ENCODE measurements at places on chromosomes 3 and 15.

GRCh38 chr3:54862526-54862925 is 65.3 kb downstream of the LRTM1 start:
- DNase-seq = no peak

- no peak for DNase-seq
Measured at GRCh38 chr15:50418041-50418583, 6.1 kb upstream of the USP8 start.

DNA sequence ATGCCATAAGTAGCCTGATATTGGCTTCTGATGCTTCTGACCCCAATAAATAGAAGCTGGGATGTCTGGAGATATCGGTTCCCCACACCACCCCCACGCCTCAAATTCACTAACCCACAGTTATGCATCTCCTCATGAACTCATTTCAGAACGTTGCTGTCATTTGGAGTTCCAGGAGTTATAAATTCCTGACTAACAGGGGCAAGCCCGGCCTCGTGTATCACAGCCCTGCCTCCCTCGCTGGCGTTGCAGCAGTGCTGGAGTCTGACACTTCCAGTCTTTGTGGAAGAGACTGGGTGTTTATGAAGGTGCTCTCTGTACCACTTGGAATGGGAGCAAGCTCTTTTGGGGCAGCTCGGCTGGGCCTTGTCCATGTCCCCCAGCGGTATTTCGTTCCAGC is 101.0 kb downstream of the ANP32A start:
- DNase-seq = no peak

DNA sequence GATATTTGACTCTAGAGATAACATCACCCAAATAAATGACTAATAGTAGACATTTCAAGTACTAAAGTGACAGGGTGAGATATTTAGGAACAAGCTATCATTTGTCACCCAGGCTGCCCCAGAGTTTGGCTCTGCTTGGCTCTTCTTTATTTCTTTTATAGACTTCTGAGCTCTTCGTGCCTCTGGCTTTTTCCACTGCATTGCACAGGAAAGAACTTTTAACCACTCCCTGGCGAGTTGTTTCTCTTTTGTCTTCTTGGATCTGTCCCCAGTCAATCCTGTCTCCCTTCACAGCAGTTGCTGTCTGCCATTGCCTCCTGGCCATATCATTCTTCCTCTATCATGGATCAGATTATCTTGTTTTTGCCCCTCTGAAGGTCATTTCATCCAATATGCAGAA is 339.2 kb upstream of the DCBLD2 start:
- DNase-seq = no peak

- no peak for DNase-seq
Measured at GRCh38 chr3:21326704-21327475, 424.1 kb downstream of the ZNF385D start.

DNA sequence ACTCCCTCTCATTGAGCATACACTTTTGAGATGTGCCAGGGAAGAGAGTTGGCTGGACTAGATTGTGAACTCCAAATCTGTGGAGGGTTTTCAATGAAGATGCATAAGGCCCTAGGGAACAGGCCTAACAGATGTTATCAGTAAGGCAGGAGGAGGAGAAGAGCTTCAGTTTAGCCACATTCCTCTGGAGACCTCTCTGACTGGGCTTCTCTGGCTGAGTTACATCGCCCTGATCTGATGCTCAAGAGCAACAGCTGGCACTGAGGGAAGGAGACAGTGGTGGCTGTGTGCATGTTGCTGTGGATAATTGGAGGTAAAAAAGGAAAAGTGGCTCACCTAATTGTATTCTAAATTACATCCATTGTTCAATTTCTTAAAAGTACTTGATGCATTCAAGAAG is 206.4 kb upstream of the CFAP20DC start:
- no peak for DNase-seq

DNA sequence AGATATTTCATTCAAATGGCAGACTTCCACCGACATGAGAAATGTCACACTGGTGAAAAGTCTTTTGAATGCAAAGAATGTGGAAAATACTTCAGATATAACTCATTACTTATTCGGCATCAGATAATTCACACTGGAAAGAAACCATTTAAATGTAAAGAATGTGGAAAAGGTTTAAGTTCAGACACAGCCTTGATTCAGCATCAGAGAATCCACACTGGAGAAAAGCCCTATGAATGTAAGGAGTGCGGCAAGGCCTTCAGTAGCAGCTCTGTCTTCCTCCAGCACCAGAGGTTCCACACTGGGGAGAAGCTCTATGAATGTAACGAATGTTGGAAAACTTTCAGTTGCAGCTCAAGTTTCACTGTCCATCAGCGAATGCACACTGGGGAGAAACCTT is 8.6 kb upstream of the ZNF621 start:
- DNase-seq = no peak

GRCh38 chr3:173690542-173691180 is 293.1 kb downstream of the NLGN1 start:
- no peak for DNase-seq

DNA sequence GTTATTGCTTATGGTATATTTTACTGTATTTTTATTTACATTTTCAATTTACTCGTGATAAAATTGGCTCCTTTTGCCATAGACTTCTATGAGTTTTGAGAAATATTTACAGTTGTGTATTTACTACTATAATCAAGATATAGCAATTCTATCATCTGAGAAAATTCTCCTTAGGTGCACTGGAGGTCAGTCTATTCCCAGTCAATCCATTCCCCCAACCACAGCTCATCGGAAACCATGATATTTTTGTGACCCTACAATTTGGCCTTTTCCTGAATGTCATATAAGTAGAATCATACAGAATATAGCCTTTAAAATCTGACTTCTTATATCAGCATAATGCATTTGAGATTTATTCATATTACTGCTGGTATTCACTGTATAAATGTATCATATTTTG is 114.7 kb upstream of the LRTM1 start:
- DNase-seq = no peak

- DNase-seq = no peak
Measured at GRCh38 chr15:25323420-25323819, 115.4 kb downstream of the UBE3A start.

DNA sequence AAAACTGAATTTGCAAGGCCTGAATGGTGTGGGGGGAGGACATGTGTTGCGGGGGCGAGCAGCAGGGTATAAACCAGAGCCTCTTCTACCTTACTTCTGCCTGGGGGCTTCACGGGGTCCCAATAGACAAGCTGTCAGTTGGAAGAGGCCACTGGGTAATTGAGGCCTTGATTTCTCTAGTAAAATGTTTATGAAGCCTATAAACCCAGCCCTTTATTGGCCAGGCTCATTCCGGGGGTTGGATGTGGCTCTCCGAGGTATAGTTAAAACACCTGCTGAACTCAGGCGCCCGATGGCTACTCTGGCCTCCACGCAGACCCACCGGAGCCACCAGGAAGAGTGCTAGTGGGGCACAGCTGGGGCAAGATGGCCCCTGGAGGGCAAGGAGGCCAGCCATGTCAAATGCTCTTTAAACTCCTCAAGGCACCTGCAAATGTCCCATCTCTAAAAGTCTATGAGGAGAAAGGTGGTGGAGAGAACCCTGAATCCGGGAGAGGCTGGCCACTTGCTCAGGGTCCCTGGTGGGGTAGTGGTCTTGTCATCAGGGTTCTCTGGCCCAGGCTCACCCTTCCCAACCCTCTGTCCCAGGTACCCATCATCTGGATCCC is 34.3 kb downstream of the IGDCC3 start:
- no peak for DNase-seq

GRCh38 chr15:28992336-28992864 is 106.6 kb downstream of the APBA2 start:
- DNase-seq = no peak

DNA sequence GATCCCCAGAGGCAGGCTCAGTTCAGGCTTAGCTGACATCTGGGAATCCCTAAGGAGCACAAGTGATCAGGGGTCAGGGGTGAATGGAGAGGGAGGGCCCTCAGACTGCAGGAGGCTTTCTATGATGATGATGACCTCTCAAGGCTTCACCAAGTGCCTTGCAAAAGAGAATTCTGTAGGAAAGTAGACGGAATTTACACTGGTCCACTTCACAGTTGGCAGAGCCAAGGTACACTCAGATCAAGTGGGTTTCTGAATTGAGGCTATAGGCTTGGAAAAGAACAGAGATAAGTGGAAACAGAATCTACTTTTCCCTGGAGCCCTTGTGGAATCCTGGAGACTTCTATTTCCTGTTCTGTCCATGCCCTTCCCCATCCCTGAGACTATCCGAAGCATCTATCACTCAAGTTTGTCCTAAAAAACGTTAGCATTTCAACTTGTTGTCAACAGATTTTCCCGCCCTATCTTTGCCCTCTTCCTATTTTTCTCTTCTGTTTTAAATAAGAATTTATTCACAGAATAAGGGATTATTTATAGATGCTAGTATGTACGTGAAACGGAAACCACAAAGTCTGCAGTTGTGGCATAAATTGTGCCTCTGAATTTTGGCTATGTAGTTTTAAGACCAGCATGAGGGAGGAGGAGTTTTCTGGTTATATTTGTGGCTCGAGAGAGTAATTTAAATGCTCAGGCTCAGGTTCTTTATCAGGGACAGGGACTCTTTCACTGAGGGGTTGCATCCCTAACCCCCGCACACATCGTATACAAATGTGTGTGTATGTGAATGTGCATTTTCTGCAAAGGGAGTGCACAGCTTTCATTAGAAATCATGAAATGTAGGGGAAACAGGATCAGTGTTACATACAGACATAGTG is 12.8 kb downstream of the GCSAM start:
- DNase-seq = no peak

- DNase-seq = no peak
Measured at GRCh38 chr15:38085114-38085513, 150.7 kb downstream of the TMCO5A start.

GRCh38 chr3:133676336-133677118 is 14.8 kb upstream of the TOPBP1 start:
- DNase-seq = no peak

GRCh38 chr3:77137559-77137958 is 97.7 kb downstream of the ROBO2 start:
- DNase-seq = no peak

DNA sequence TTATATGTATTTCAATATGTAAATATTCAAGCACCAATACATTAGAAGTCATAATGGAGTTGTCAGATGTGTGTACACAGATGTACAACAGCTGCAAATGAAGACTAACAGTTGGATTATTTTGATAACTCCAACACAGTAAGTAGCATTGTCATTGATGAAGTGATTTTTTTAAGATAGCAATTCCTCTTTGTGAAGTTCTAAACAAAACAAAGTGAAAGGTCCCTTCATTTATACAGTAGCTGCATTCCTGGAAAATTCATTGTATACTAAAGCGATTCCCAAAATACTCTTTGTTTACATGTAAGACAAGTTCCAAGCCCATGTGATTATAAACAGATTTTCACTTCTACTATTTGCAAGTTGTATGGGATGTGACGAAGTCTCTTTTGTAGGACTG is 114.7 kb downstream of the B3GALNT1 start:
- no peak for DNase-seq

- DNase-seq = no peak
Measured at GRCh38 chr3:196501316-196502044, 2.1 kb downstream of the RNF168 start.

- DNase-seq = no peak
Measured at GRCh38 chr3:98734735-98735134, 28.4 kb upstream of the ST3GAL6 start.

- no peak for DNase-seq
Measured at GRCh38 chr3:187777331-187777941, 32.2 kb upstream of the BCL6 start.

GRCh38 chr3:127483902-127484591 is 106.5 kb downstream of the TPRA1 start:
- DNase-seq = no peak

GRCh38 chr3:58514405-58514804 is 22.5 kb downstream of the KCTD6 start:
- no peak for DNase-seq

- no peak for DNase-seq
Measured at GRCh38 chr3:191355406-191355805, 25.1 kb upstream of the UTS2B start.

DNA sequence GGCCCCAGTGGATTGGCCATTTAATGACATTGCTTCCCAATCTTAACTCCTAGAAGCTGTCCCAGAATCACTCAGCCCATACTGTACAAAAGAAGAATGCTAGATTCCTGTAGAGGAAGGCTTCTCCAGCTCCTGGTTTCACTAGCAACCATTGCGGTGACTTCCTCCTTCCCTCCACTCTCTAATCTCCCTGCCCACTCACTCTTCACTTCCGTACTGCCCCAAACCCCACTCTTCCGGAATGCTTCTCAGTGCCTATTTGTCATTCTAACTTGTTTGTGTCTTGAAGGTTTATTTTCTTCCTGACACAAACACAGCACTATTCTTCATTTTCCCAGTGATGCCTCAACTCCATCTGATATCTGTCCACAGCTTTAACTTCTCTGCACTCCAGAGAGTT is 97.1 kb upstream of the SPATA16 start:
- no peak for DNase-seq

DNA sequence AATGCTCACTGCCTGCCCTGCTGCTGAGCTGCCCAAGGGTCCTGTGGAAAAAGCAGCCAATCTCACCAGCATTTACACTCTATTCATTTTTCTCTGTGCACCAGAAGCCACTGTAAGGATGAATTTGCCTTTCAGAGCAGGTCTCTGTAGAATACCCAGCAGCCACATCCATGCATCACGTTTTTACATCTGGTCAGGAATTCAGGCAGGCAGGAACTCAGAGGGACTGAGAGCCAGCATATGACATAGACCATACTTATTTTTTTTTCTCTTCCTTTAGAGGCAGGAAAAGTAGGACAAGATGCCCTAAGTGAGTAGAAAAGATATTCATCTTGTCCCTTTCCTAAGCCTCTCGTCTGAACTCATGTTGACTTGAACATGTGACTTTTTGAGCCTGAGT is 292.7 kb downstream of the EPHB1 start:
- DNase-seq = no peak

- no peak for DNase-seq
Measured at GRCh38 chr15:76866716-76867321, 38.3 kb downstream of the SCAPER start.

GRCh38 chr3:188362405-188362831 is 208.5 kb downstream of the LPP start:
- DNase-seq = no peak

GRCh38 chr3:126721246-126721645 is 17.2 kb downstream of the CHCHD6 start:
- DNase-seq = no peak

DNA sequence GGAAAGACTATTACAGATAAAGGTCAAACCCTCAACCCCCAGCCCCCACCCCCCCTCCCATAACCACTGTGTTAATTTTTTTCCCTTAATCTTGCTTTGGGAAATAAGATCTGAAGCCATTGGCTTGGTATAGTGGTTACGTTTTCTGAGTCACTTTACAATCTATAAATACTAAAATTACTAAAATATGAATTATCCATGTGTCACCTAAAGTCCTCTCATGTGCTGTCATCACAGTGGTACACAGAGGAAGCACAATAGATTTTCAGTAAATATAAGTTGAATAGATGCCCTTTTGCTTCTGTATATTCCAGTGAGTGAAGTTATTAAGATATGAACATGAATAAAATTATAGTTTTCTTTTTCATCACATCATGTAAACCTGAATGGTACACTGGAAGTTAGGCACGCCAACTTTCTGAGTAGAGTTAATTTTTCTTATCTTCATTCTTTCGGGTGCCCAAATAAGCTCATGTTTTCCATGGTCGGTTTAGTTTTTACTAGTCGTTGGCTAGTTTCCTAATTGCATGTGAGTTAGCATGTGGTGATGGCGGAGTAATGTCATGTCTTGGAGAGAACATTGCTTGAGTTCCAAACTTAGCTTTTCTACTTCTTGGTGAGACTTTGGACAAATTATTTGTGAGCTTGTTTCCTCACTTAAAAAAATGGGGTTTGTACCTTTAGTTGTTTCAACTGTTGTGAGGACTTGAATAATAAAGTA is 11.5 kb downstream of the PPP4R2 start:
- DNase-seq = no peak

- no peak for DNase-seq
Measured at GRCh38 chr3:8103954-8104353, 397.7 kb upstream of the LMCD1 start.
